Mammary epithelial cell (primary cell): ENCODE measurements at places on chromosomes 5 and 9.
A peak's percentile ranks its signal among the peaks of the same experiment; 100 is the strongest.

- no peak for DNase-seq
These were observed 36.1 kb downstream of the ABLIM3 start for GRCh38 chr5:149177339-149177843.

- DNase-seq = peak; percentile 91
These were observed 4.9 kb downstream of the SMIM3 start for GRCh38 chr5:150783422-150783928.

GRCh38 chr5:105430516-105430915 lies 1867.9 kb upstream of the NUDT12 start:
- DNase-seq = no peak

GRCh38 chr5:162990856-162991497 lies 446.4 kb upstream of the CCNG1 start:
- DNase-seq = no peak

GRCh38 chr9:129852579-129852978 lies 17.3 kb downstream of the USP20 start:
- no peak for DNase-seq

- DNase-seq = no peak
These were observed 27.4 kb upstream of the EEIG1 start for GRCh38 chr9:128008171-128008570.

DNA sequence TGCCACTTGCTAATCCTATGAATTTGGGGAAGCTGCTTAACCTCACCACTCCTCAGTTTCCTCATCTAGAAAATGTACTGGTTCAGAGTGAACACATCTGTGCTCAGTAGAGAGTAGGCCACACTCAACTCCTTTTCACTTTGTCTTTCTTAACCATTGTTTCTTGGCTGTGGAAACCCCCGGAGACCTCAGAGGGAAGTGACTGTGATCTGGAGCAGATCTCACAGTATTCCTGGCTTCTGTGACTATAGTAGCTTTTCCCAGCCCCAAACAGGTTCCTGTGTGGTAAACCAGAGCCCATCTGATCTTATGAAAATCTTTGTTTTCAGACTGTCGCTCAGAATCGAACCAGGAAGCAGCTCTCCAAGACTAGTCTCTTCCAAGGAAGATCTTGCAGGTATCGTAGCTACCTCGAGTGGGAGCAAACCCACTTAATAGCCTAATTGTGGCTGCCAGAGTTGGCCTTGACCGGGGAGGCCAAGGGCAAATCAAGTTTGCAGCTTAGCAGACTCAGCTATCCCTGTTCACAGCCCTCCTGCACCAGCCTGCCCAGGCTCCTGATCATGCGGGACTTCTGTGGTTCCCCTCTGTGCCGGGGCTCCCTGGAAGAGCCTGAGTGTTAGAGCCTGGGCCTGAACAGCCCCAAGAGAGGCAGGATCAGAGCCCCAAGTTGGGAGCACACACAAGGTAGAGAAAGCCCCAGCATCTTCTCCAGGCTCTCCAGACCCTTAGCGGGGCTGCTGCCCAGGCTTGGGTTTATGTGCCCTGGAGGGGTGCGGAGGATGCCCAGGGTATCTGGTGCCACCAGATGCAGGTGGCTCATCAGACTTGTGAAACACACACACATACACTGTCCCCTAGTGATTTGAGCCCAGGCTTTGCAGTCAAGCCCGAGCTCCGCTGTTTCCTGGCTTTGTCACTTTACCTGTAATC lies 52.2 kb upstream of the ANGPTL2 start:
- no peak for DNase-seq

DNA sequence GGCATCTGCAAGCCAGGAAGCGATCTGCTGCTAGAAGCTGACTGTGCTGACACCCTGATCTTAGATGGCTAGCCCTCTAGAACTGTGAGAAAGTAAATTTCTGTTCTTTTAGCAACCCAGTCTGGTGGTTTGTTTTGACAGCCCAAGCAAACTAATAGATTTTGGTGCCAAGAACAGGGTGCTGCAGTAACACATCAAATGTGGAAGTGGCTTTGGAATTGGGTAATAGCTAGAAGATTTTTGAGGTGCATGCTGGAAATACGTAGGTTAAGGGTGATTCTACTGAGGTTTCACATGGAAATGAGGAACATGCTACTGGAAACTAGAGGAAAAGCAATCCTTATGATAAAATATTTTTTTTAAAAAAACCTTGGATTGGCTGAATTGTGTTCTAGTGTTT lies 153.5 kb upstream of the SH3GL2 start:
- DNase-seq = no peak

DNA sequence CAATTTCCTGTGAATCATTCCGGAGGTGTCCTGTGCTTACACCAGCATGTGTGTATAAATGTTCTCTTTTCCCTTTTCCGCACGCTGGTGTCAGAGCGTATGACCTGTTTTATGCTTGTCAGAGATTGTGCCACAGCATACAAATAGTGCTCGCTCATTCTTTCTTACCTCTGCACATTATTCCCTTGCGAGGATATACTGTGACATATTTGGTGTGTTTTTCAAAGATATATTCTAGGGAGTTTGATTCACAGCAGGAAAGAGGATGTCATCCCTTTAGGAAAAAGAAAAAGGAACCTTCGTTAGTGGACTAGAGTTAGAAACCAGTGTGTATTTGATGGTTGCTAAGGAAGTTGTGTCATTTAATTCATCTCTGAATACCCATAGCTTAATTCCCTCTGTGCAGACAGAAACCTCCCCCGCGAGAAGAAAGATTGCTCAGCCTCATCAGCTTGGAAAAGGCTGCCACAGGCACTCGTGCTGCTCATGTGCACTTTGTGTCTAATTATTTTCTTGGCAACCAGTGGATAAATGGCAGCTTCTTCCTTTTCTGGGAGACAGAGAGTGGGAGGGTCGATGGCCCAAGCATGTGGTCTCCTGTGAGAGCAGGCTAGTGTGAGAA lies 14.7 kb upstream of the CCIN start:
- no peak for DNase-seq

DNA sequence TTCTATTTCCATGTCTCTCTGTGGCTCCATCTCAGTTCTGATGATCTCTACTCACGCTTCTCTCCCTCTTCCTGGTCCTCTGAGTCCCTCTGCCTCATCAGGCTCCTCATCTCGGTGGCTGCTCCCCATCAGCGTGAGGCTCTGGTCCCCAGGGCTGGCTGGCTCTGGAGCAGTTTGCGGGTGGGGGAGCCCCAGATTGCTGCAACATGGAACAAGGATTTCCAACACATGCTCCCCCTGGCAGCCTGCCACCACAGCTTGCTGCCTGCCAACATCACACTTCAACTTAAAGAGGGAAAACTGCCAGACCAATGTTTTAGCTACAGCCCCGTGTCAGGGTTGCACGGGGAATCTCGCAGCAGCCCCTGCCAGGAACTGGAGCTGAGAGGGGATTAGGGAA lies 77.2 kb upstream of the NEK6 start:
- no peak for DNase-seq

GRCh38 chr9:87655731-87656130 lies 70.2 kb upstream of the CTSL start:
- DNase-seq = no peak

DNA sequence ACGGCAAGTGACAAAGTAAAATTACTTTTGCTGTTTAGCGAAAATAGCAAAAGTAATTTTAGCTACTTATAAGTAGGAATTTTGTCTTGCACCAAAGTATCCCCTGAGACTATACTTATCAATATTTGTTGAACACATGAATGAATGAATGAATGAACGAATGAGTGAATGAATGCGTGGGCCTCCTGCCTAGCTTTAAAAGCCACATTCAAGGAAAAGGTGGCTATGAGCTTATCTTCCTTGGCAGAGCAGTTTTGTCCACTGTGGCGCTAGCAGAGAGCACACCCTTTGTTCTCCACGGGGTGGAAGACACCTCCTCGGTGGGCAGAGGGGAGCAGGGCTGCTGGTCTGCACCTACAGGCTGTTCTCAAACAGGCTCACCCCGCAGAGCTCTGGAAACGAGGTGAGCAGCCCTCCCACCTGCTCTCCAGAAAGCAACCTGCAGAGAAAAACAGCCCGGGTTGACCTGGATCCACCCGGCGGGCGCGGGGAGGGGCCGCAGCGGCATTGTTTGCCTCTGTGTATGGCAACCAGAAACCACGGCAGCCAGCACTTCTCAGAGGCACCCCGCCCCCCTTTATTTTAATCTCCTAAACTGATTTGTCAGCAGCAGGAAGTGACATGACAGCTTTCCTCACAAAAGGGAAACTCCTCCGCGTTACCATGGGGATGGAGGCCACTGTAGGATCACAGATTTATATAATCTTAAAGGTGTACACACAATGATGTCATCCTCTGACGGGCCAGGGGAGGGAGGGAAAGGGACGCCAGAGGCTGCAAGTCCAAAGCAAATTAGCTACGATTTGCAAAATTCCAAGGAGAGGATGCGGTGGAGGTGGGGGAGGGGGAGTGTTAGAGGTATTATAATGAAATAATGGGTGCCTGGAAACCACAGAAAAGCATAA lies 5.9 kb downstream of the DUSP1 start:
- peak; percentile 99 for DNase-seq

DNA sequence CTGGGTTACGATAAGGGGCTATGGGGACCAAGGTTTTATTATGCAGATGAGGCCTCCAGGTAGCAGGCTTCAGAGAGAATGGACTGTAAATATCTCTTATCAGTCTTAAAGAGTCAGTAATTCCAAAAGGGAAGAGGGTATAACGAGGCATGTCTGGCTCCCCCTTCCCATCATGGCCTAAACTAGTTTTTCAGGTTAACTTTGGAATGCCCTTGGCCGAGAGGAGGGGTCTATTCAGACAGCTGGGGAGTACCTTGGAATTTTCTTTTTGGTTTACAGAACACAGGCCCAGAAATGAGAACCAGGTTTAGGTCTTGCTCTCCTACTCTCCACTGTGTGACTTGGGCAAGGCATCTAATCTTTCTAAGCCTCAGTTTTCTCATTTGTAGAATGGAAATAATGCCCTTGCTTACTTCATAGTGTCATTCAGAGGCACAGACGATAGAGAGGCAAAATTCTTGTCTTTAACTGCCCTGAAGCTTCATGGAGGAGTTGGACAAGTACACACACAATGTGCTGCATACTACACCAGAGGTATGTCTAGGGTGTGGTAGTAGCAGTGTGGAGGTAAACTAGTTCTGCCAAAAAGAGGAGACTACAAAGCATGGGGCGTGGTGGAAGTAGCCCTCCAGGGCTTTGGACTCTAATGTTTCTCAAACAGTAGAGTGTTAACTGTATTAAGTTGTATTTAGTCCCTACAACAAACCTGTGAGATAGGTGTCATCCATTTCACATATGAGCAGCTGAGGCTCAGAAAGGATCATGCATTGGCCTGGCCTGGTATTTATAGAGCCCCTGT lies 45.5 kb downstream of the IRF1 start:
- DNase-seq = no peak

GRCh38 chr9:98359569-98359968 lies 104.1 kb upstream of the TBC1D2 start:
- no peak for DNase-seq

- no peak for DNase-seq
These were observed 85.4 kb downstream of the RXRA start for GRCh38 chr9:134411440-134412297.

DNA sequence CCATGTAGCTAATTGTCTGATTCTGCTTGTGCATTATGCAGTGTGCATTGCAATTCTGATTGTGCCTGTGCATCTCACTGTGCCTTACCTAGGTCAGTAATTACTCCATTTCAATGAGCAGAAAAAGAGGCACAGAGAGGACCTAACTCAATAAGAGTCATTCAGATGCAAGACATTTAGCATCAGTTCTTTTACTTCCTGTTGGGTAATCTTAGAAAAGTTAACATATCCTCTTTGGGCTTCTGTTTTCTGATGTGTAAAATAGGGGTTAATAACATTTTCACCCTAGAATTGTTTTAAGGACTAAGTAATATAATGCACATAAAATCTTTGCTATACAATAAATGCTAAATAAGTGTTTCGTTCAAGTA lies 7.0 kb upstream of the DCTN4 start:
- no peak for DNase-seq

- DNase-seq = no peak
These were observed 46.0 kb upstream of the COL15A1 start for GRCh38 chr9:98897745-98898144.

GRCh38 chr9:126611592-126612325 lies 2.0 kb upstream of the LMX1B start:
- DNase-seq = peak; percentile 66
